ENCODE measurements at places on chromosomes 5 and 9.

DNA sequence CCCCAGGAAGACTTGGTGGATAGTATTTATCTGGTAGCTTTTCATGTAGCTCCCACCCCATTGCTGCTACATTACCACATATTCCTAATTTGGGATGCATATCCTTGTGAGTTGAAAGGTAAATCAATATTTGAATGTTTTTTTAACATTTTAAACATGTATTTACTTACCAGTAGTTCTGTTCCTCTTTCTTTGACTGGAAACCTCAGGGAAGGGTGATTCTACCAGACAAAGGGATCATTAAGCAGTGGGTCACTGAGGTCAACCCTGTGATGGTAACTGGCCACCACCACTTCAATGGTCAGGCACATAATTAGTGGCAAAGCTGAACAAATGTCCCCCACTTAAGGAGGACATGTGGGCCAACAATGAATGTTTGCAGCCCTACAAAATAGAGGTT is 27.2 kb upstream of the KLF9 start:
- no peak for DNase-seq

DNA sequence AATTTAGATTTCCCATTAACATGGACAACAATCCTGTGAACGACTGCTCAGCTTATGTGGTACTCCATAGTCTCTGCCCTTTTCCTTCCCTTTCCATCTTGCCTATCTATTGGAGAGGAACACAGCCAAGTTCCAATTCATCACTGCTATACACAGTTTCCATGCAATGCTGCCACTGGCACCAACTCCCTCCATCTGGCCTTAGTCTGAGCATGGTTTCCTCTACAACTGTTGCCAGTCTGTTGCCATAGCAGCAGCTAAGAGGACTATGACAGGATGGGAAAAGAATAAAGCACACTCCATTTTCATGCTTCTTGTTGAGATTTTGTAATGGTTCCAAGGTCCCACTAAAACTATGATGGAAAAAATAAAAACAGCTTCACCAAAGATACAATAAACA is 189.0 kb downstream of the HCN1 start:
- no peak for DNase-seq

DNA sequence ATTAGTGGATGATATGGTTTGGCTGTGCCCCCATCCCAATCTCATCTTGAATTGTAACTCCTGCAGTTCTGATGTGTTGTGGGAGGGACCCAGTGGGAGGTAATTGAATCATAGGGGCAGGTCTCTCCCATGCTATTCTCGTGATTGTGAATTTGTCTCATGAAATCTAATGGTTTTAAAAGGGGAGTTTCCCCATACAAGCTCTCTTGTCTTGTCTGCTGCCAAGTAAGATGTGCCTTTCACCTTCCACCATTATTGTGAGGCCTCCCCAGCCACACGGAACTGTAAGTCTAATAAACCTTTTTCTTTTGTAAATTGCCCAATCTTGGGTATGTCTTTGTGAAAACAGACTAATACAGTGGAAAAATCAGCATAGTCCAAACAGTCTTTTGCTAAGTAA is 235.5 kb downstream of the TMEM161B start:
- no peak for DNase-seq

GRCh38 chr9:124799274-124800006 is 22.5 kb downstream of the OLFML2A start:
- no peak for DNase-seq

DNA sequence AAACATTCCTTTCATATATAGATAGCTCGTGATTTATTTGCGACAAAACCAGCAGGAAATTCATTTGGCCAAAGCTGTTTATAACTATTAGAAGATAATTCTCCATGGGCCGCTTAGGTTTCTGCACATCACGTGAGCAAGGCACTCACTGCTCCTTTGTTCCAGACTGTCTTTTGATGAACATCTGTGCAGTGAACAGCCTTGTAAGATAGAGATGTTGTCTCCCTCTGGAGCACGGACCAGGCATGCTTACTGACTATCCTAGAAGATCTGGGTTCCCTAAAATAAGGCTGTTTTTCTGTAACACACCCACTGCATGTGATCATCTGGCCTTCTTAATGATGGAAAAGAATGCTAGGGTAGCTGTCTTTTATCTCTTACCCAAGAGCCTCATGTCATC is 30.9 kb downstream of the YIPF5 start:
- DNase-seq, result no peak

DNA sequence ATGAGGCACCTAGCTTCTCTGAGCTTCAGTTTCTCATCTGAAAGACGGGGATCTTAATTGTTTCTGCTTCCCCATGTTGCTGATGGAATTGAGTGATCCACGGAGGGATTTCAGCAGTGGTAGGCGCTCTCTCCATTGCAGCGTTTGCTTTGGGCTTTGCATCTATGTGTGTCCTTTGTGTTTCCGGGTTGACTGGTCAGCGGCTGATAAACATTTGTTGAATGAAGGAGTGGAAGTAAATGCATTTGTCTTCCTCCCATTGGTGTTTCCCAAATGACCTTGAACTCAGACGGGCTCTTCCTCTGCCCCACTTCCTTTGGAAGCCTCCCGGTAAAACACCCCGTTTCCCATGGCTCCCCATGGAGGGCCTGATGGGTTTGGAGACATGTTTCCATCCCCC is 117.2 kb downstream of the GAPVD1 start:
- DNase-seq, result no peak

DNA sequence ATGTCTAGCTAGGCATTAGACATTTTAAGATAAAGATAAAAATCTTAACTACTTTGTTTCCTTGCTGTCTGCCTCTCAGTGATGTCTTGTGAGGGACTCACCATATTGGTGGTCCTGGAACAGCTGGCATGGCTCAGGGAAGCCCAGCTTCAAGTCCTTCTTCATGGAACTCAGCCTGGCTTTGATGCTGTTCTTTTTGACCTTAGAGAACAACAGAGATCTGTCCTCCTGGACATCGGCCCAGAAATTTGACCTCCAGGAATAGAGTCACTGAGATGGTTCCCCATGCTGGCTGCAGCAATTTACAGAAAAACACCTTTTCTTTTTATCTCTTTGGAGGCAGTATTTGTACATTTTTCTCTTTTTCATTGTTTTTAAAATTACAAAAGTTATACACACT is 235.5 kb upstream of the WWC1 start:
- DNase-seq, result no peak

- DNase-seq, result no peak
These were observed 29.6 kb downstream of the DNM1 start for GRCh38 chr9:128232528-128233428.

DNA sequence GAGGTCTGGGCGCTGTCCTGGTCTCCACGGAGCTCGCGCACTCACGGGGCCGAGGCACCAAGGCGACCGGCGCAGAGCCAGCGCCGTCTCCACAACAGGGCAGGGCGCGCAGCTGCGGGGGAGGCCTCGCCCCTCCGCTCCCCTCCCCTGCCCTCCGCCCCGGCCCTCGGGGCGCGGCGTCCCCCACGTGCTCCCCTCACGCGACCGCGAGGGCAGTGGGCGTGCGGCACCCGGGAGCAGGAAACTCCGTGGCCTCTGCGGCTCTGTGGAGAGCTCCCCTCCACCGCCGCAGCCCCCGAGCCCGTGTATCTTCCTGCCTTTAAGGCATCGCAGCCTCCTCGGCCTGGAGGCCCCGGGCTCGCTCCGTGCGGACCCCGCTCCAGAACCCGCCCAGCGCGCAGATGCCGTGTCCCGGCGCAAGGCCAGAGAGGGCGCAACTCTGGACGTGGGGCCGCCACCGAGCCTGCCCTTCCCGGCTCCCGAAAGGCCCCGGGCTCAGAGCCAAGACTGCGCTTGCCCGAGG is 708 bp upstream of the TUBB4B start:
- peak; percentile 49 for DNase-seq

GRCh38 chr9:7348692-7349091 is 450.9 kb downstream of the DMAC1 start:
- DNase-seq, result no peak

- DNase-seq, result no peak
These were observed 50.6 kb downstream of the ALDH1A1 start for GRCh38 chr9:72902268-72902667.

DNA sequence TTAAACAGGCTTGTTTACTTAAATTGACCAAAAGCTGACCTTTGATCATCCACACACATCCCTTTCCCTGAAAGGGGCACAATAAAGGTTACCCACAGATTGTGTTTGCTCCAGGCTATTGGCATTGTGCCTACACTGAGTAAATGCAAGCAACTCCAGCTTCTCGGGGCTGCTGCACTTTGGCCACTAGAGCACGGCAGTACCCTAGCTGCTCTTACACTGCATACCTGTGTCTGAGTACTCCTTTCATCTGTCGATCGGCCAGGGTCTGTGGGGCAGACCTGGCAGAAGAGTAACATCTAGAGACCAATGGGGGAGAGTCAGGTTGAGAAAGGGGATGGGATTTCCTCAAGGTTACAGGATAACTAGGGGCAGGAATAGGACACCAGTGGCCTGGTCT is 281.9 kb upstream of the NMUR2 start:
- no peak for DNase-seq

DNA sequence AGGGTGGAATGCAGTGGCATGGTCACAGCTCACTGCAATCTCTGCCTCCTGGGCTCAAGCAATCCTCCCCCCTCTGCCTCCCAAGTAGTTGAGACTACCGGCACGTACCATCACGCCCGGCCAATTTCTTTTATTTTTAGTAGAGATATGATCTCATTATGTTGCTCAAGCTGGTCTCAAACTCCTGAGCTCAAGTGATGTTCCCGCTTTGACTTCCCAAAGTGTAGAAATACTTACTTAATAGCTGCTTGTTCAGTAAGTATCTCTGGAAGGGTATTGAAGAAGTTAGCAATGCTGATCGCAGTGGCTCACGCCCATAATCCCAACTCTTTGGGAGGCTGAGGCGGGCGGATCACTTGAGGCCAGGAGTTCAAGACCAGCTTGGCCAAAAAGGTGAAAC is 35.7 kb upstream of the PLIN2 start:
- DNase-seq, result no peak

DNA sequence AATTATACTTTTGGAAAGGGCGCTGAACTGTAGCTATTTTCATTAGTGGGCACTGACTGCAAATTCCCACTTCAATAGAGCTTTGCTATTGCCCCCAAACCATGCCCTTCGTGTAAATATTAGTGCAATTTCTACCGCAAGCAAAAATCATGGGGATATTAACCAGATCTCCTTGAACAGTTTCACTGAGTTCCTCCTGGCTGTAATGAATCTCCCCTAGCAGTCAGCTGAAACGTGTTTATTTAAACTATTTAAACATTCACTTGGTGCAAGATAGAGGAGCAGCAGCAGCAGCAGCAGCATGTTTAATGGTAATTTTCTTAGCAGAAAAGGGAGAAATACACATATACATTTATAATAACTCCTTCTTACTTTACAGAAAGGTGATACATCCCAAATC is 54.4 kb downstream of the ARRDC3 start:
- DNase-seq, result no peak

- no peak for DNase-seq
These were observed 398.2 kb downstream of the NFIB start for GRCh38 chr9:13915591-13916301.

DNA sequence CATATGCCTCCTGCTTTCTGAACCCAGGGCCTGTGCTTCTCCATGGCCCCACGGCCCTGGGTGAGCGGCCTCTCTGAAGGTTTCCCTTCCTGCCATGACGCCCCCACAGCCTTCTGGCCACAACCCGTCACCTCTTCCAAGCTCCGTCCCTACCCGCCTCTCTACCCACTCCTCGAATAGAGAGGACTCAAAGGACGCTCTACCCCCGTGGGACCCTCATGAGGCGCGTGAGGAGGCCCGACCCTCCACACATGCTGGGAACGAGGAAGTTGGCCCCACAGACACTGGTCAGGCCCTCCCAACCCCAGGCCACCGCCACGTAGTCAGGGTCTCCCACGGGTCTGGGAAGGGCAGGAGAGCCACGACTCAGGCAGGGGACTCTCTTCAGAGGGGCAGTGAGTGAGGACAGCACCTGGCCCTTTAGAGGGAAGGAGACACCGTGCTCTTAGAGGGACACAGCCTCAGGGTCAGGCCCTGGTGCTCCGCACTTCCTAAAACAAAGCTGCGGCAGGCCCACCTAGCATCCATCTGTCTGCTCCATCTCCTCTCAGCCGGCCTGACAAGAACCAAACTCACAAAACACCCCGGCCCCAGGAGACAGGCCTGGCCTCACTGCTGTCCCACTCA is 5.3 kb downstream of the BRD3 start:
- DNase-seq, result no peak

DNA sequence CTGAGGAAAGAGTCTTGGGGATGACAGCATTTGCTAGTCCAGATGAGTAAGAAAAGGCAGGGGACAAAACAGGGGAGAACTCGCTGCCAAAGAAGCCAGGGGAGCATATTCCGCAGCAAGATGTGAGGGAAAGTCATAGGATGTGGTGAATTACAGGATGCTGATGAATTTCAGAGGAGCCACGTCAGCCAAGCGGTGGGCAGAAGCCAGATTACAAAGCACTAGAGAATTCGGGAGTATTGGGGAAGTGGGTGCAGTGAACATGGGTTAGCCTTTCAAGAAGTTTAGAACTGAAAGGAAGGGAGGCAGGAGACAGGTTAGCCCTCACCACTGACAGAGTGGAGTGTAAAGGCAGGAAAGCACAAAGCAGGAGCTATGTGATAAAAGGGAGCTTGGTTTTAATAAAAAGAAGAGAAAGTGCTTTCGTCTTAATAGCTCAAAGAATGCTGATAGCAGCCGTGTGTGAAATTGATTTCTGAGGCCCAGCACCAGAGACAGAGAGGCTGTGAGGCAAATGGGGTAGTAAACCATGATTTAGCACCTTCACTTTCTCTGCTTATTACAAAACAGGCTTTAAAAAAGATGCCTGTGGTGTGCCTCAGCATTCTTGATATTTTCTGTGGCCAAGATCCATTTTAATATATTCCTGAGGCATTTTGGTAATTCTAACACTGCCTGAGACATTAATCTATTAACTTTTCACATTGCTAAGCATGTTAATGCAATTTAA is 16.9 kb downstream of the ADAMTSL1 start:
- no peak for DNase-seq

Data from activated CD4-positive, alpha-beta T cell treated with anti-CD3 and anti-CD28 coated beads for 24 hours (primary cell).